Thyroid gland (tissue), 4 donors: ENCODE measurements at places on chromosomes 2 and 18. TPM values are rescaled to one million over a fixed set of nuclear protein-coding genes. Genes with fewer than 3 reads are reported as not detected.

KYNU gene
- 0.93 TPM for total RNA-seq

TUBA4A gene
- total RNA-seq = 34.4 TPM

MC5R gene
- not detected for total RNA-seq

UGT1A10 gene
- total RNA-seq = 0.27 TPM

DNA sequence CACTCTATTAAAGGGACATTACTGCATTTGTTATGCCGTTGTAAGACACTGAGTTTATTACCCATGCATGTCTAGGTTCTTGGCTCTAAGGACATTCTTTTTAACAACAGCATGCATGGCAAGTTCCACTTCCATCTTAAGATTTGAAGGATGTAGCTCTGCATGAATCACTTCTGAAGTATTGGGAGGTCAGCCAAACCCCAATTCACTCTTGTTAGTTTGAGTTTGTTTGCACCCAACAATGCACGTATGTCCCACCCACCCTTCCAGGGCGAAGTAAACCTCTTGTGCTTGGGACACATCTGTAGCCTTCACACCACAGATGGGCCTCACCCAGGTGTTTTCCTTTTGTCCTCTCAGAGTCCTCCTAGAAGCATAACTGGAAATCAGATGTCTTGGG is 5.6 kb upstream of the LAMA3 start:
- peak; percentile 32 for DNase-seq

KIF3C gene
- 12.7 TPM for total RNA-seq

GRCh38 chr2:72963423-72964145 is 46.3 kb downstream of the EMX1 start:
- no peak for DNase-seq

MBD1 gene
- total RNA-seq = 62.6 TPM

GRCh38 chr18:45464619-45465018 is 150.7 kb upstream of the SLC14A2 start:
- DNase-seq = no peak

GRCh38 chr2:231800493-231801091 is 14.3 kb downstream of the COPS7B start:
- DNase-seq = peak; percentile 35

DNA sequence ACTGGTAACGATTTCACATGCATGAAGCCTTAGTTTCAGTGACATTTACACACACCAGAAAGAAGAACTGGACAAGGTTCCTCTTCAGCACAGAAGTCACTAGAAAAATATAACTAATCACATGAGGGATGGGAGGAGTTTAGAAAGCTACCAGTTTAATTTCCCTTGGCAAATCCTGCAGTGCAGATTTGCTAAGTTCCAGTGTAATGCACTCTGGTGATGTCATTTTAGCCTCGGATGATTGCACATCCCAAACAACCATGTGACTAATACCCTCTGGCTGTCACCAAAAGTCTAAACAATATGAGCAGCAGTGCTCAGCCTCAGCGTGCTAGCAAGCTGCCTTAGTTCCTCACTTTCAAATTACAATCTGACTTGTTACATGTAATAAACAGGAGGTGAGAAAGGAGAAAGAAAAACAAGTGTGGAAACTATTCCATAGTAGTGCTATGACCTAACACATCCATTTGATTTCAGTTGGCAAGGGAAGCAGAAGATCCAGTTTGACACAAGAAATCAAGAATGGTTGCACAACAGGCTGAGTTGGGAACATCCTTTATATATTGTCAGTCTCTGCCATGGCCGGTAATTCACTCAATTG is 35.3 kb upstream of the PPP1CB start:
- peak; percentile 61 for DNase-seq

IGFBP5 gene
- total RNA-seq = 914 TPM

TRMT61B gene
- 18.6 TPM for total RNA-seq

GRCh38 chr2:28282861-28283646 is 109.6 kb upstream of the FOSL2 start:
- no peak for DNase-seq

DNA sequence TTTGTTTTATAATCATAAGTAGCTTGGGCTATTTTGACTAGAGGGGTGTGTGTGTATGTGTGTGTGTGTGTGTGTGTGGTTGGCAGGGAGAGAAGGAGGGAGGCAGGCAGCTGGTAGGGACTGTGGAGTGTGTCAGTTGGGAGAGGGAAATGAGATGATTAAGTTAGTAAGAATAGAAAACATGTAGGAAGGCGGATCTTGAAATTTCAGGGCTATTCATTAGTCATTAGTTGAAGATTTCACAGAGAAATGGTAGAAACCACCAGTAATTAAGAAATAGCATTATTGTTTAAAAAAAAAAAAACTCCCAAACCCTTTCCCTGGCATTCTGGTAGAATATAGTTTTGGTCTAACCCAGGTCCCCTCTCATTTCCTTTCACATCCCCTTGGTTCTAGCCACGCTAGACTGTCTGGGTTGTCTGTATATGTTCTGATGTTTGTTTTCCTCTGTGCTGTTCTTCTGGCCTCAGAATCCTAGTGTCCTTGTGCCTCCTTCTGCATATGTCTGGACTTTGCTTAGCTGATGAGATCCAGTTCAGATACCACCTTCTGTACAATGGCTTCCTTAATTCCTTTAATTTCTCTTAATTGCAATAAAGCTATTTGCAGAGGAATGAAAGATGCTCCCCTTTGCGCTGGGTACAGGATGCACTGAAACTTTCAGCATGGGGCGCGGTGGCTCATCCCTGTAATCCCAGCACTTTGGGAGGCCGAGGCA is 161.6 kb downstream of the NEDD4L start:
- DNase-seq = no peak
